ENCODE measurements at places on chromosomes 11 and 22.
A peak's percentile ranks its signal among the peaks of the same experiment; 100 is the strongest.

DNA sequence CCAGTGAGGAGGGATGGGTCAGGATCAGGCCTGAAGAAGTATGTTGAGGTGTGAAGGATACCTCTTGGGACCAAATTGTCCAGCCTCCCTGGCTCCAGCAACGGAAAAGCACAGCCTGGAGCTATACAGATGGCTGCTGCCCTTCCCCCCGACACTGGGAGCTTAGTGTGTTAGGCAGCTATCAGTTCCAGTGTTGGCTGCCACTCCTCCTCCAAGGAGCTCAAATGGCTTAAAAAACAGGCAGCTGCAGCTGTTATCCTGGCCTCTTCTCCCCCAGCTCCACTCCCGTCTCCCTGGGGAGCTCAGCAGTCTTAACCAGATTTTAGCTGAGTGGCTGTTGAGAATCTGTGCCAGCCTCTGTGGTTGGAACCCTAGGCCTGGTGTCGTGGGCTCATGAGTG lies 225.0 kb downstream of the JRKL start:
- no peak overlapping the region for H3K4me3 ChIP-seq
- H3K27ac ChIP-seq, result no peak overlapping the region
- peaks cover 5% of the 10 kb centered on the region for H3K4me1 ChIP-seq
- H3K36me3 ChIP-seq, result no peaks in the 10 kb centered on the region
- DNase-seq, result peak; percentile 48

DNA sequence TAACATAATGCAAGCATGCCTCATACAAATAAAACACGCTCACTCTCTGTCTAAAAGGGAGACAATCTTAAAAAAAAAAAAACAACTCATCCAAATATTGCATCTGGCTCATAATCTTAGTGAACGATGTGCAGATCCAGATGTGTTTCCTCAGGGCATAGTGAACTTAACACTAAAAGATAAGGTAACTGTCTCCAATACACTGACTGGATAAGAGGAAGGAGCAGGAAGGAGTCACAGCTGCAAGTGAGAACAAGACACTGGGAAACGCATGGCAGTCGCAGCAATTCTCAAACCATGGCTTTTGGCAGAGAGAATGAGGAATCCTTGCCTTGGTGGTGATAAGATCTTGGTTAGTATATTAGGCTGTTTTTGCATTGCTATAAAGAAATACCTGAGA lies 9.2 kb upstream of the EIF3M start:
- H3K4me3 ChIP-seq, result no peak overlapping the region
- no peak for DNase-seq
- H3K36me3 ChIP-seq, result no peaks in the 10 kb centered on the region
- peaks cover 3% of the 10 kb centered on the region for H3K27me3 ChIP-seq
- no peak overlapping the region for H3K27ac ChIP-seq

DNA sequence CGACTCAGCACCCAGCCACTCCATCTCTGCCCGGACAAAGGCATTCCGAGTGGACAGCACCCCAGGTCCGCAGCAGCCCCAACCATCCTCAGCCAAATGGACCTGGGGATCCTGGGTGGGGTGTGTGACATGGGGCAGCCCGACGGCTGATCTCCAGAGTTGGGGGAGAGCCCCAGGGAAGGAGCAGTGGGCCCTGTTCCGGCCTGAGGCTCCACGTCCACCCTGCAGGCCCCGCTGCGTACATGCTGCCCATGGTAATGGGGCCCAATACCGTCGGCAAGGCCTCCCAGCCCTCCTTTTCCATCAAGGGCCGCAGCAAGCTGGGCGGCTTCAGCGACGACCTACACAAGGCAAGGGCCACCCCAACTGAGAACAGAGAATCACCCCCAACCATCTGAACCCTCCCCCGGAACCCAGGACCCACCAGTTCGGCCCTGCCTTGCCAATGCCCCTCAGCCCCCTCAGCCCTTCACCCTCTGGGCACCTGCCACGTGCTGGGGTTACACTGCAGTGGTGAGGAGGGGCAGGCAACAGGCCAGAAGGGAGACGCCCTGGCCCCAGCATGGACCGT lies 5.4 kb downstream of the SCGB1C1 start:
- H3K4me3 ChIP-seq, result no peak overlapping the region
- no peak overlapping the region for H3K27ac ChIP-seq
- H3K36me3 ChIP-seq, result no peaks in the 10 kb centered on the region

DNA sequence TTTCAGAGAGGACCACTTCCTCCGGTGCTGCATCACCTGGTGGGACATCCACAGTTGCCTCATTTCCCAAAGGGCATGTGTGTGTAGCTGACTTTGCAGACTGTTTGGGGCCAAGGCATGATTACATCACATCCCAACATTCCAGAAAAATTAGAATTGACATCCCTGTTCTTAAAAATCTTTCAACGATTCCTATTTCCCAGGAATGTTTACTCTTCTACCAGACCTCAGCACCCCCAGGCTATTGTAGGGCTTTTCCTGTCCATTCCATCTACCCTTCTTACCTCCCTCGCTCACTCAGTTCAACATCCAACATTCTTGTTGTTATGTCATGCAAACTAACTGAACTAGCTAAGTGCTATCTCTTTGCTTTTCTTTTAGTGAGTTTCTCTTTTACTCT lies 37.3 kb downstream of the PIWIL4 start:
- no peak overlapping the region for H3K4me3 ChIP-seq
- H3K27ac ChIP-seq, result no peak overlapping the region
- no peaks in the 10 kb centered on the region for H3K36me3 ChIP-seq
- H3K4me1 ChIP-seq, result no peaks in the 10 kb centered on the region

DNA sequence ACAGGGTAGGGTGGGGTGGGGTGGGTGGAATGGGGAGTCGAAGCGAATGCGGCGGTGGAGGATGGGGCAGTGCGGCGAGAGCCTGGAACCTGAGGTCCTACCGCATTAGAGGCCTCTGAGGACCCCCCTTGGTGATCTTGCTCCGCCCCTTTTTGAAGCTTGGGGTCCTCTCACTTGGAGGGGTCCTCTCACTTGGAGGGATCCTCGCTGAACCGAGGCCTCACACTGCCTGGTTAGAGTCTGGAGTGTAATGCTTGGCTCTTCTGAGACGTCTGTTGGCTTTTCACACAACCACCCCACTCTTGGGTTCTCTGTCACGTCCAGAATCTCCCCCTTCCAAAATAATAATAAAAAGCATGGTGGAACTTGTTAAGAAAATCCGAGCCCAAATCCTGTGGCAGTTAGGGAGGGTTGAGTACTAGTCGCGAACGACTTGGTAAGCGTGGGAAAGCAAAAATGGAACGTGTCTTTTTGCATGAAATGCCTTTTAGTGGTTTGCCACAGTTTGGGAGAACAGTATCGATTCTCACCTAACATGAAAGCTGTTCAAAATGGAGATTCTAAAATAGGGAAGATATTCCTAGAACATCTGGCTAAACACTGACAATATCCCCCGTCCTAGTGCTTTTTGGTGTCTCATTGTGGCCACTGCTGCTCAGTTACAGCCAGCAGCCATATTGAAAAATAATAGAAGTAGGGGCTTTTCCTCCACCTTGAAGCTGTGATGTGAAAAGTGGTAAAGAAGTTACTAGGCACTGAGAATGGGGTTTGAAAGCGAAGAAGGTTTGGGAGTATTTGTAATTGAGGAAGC lies 822 bp downstream of the RBX1 start:
- peak overlapping the region; percentile 99 for H3K27ac ChIP-seq
- H3K4me3 ChIP-seq, result peak overlapping the region; percentile 96
- no peak for DNase-seq
- peaks cover 9% of the 10 kb centered on the region for H3K27me3 ChIP-seq
- no peaks in the 10 kb centered on the region for H3K36me3 ChIP-seq

- peak overlapping the region; percentile 87 for H3K27ac ChIP-seq
- H3K36me3 ChIP-seq, result no peaks in the 10 kb centered on the region
- peaks cover 5% of the 10 kb centered on the region for H3K27me3 ChIP-seq
- peaks cover 32% of the 10 kb centered on the region for H3K4me1 ChIP-seq
These were observed 39.3 kb upstream of the COMT start for GRCh38 chr22:19902245-19902715.

DNA sequence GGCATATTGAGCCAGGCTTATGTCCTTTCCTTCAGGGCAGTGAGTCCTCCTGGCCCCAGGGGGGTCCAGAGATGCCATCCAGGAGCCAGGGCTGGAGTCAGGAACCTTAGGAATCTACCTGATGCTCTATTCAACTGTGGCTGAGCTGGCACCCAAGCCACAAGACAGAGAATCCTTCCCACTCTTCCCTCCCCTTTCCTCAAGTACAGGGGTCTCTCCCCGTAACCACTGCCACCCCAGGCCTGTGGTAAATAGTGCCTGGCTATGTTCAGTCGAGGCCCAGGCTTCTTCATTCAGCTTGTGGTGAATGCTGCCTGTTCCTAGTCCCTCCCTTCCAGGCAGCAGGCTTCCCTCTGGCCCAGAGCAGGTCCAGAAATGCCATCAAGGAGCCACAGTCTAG lies 45.5 kb upstream of the THY1 start:
- H3K27me3 ChIP-seq, result peaks cover 2% of the 10 kb centered on the region
- no peak overlapping the region for H3K4me3 ChIP-seq
- no peak for DNase-seq
- peaks cover 6% of the 10 kb centered on the region for H3K4me1 ChIP-seq

DNA sequence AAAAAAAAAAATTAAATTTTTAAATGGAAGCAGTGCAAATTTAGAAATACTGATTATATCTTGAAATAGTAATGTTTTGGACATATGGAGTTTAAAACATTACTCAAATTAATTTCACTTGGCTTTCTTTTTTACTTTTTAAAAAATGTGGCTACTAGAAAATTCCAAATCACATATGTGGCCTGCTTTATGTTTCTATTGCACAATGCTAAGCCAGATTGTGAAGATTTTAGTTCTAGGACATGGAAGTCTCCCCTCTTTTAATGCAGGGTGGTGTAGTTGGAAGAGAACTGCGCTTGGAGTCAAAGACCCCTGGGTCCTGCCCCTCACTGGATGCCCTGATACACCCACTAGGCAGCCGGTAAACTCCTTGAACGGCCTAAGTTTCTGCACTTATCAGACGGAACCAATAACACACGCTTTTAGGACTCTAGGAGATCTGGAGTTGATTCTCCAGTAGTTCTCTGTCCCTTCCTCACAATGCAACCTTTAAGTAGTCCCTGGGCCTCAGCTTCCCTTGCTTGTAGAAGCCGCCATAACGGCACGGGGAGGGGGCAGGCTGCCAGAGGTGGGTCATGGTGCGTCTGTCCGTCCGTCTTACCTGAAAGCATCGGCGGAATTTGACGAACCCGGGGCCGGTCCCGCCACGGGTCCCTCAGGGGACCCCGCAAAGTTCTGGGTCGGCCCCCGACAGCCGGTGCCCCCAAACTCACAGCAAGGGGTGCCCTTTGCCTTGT lies 505 bp downstream of the FAM227A start:
- peak overlapping the region; percentile 91 for H3K4me3 ChIP-seq
- peaks cover 4% of the 10 kb centered on the region for H3K36me3 ChIP-seq
- H3K27me3 ChIP-seq, result no peaks in the 10 kb centered on the region
- H3K4me1 ChIP-seq, result peaks cover 4% of the 10 kb centered on the region

- no peak overlapping the region for H3K27ac ChIP-seq
- DNase-seq, result no peak
- H3K36me3 ChIP-seq, result peaks cover 5% of the 10 kb centered on the region
- no peaks in the 10 kb centered on the region for H3K27me3 ChIP-seq
These were observed 1045.3 kb downstream of the BRD1 start for GRCh38 chr22:48782326-48782725.

DNA sequence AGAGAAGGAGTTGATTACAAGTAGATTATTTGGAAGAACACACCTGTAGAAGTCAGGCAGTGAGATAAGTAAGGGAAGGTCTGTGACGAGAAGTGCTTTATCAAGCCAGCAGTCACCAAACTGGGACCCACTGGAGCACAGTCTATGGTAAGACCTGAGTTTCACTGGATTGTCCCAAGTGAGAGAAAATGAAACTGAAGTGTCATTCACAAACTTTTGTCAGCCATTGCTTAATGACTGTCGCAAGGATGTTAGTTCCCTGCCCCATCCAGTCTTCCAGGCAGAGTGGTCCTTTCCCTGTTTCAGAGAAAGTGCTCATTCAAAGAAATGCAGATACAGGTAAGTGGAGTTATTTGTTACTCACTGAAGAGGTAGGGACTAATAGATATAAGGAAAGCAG lies 728.0 kb upstream of the TENM4 start:
- H3K27ac ChIP-seq, result no peak overlapping the region
- DNase-seq, result no peak
- no peaks in the 10 kb centered on the region for H3K36me3 ChIP-seq

GRCh38 chr11:45110562-45110961 lies 35.9 kb upstream of the PRDM11 start:
- H3K4me3 ChIP-seq, result no peak overlapping the region
- no peak overlapping the region for H3K27ac ChIP-seq
- H3K27me3 ChIP-seq, result peaks cover 10% of the 10 kb centered on the region
- peaks cover 11% of the 10 kb centered on the region for H3K4me1 ChIP-seq

DNA sequence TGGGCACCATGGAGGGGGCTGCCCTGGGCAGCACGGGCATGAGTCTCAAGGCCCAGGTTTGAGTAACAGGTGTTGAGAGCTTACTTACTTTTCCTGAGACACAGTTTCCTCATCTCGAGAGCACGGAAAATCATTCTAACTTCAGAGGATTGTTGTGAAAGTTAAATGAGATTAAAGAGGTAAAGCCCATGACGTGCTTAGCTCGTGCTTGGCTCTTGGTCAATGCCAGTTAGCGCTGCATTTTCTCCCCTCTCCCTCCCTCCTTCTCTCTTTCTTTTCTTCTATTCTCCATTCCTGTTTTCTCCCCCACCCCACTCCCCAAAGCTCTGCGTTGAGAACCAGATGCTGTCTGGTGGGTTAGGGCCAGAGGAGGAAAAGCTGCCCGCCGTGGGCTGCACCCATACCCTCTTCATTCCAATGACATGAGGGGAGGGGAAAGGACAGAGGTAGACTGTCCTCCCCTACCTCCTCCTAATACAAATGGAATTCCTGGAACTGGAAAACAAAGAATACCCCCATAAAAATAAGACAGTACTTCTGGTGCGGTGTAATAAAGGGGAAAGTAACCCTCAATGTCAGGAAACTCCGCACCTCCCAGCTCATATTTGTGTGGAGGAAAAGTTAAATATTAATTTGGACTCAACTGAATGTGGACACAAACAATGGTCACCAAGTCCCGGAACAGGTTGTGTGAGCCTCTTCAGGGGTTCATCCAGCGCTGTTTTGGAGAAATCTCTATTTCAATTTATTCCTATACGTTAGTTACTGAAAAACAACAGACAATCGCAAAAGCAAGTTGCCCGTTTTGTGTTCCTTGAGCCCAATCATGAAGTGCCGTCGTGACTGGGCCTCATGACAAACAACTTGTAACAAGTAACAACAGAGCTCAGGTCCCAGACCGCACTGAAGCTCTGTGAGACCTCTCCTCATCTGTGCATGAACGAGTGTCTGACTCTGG lies 54.8 kb upstream of the B3GAT1 start:
- peak overlapping the region; percentile 38 for H3K27ac ChIP-seq
- H3K36me3 ChIP-seq, result no peaks in the 10 kb centered on the region
- peaks cover 44% of the 10 kb centered on the region for H3K4me1 ChIP-seq
- no peak for DNase-seq

GRCh38 chr22:29642694-29643093 lies 39.3 kb downstream of the NF2 start:
- DNase-seq, result no peak
- H3K27ac ChIP-seq, result peak overlapping the region; percentile 82
- H3K36me3 ChIP-seq, result peaks cover 13% of the 10 kb centered on the region

Data from glutamatergic neuron (in vitro differentiated cells).